Globus pallidus (tissue), 1 donor: ENCODE measurements at places on chromosomes 6 and 20.

DNA sequence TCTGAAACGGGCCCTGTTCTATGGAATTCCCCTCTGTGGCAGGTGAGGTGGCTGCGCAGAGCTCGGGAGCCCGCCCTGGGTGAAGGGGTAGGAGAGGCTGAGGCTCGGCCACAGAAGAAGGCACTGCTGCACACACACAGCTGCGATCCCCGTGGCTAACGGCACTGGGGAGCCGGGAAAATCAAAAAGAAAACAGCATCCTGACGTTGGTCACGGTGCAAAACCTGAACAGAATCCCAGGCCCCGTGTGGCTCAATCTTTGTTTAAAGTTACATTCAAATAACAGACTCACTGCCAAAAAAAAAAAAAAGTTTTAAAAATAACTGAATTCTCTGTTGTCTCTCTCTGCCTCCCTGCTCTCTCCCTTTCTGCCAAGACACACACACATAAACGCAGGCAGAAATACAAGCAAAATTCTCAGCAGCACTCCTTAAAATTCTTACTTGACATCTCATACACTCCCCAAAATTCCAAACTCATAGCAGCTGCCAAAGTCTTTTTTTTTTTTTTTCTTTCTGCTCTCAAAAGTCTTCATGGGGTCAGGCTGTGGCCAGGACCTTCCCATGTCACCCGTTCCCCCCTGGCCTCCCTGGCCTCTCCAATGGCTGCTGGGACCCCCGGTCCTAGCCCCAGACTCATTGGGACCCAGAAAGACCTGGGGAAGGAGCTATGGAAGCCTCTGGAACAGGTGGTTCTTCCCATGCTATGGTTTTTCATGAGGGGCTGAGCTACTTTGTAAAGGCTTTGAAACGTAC is 248.8 kb downstream of the TTLL2 start:
- DNase-seq: no peak

- peak; percentile 1 for DNase-seq
Measured at GRCh38 chr20:8933381-8933807, 135.5 kb upstream of the PLCB4 start.

DNA sequence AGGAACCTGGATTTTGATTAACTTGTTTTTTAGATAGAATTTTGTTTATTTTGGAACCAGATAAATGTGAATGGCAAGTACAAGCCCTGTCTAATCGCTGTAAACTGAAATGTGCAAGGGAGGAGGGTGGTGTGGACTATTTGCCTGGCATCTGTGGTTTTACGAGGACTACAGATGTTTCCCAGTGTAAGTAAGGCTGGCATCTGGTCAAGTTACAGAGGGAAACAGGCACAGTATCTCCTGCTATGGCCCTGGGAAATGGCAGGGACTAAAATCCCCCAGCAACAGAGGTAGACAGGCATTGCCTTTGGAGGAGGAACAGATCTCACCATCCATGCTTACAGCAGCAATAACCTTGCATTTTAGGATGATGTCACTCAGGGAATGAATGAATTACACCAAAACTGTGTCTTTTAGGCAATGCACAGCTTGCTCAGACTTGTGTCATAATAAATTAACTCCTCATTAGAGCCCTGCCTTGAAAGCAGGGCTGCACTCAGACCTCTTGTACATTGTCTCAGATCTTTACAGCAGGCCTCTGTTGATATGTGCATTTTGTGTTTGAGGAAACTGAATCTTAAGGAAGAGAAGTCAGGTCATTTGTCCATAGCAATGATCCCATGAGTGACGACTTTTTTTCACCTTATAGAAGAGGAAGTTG is 96.2 kb downstream of the TCP11 start:
- no peak for DNase-seq

- no peak for DNase-seq
Measured at GRCh38 chr6:31948753-31949413, 3.0 kb downstream of the CFB start.

- DNase-seq: no peak
Measured at GRCh38 chr6:38508286-38508685, 131.4 kb downstream of the BTBD9 start.

DNA sequence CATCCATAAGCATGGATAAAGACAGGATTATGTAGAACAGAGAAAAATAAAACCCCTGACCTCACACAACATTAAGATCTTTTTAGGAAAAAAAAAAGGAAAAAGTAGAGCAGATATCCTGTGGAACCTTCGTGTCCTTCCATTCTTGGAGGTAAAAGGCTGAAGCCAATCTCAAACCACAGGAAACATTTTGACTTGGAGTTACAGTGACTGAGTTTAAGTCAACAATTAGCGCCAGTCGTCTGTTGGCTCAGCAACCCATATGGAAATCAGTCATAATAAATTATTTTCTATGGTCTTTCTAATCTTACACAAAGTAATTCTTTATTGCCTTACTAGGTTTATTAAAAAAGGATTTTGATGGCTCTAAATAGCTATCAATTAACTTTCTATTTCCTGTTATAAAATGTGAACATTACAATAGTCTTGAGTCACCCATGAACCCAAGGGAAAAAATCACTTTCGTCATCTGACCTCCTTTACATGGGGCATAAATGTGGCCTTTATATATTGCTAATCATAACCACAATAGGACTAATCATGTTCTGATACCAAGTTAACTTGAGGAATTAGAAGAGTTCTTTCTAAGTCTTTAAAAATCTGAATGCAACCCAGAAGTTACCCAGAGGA is 592.9 kb downstream of the TFAP2B start:
- no peak for DNase-seq

DNA sequence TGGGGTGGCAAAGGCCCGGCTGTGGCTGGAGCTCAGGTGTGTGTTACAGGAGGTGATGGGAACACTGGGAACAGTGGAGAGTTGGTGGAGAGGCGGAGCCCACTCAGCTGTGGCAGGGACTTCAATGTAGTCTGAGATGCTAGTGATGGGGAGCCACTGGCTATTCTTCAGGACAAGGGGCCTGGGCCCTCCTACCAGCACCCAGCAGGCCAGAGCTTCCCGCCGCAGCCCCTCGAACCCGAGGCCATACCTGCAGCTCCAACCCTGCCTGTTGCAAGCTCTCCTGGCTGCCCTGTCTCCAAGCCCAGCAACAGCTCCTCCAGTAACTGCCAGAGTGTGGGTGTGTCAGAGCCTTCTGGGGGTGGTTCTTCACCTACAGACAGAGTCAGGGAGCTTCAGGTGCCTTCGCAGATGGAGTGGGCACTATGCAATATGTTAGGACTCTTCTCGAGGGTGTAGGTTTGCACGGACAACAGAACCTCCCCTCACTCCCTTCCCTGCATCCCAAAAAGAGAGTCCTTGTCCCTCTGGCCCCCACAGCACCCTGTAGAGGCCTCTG is 146.2 kb upstream of the MLN start:
- no peak for DNase-seq

DNA sequence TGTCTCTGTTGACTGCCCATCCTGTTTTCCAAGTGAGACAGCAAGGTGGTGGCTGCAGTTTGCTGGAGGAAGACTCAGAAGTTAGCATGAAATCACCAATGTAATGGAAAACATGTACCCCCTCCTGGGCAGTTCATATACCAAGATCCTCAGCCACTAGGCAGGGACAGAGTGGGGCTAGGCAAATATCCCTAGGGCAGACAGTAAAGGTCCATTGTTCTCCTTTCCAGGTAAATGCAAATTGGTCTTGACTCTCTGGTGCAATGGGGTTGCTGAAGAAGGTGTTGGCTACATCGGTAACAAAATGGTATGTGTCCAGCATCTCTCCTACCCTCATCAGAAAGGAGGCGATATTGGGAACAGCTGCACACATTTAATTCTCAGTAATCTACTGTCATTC is 233.6 kb upstream of the SOX4 start:
- DNase-seq: no peak

GRCh38 chr20:49965781-49966305 is 16.9 kb upstream of the SNAI1 start:
- no peak for DNase-seq

GRCh38 chr6:115610696-115611095 is 450.0 kb downstream of the FRK start:
- no peak for DNase-seq

DNA sequence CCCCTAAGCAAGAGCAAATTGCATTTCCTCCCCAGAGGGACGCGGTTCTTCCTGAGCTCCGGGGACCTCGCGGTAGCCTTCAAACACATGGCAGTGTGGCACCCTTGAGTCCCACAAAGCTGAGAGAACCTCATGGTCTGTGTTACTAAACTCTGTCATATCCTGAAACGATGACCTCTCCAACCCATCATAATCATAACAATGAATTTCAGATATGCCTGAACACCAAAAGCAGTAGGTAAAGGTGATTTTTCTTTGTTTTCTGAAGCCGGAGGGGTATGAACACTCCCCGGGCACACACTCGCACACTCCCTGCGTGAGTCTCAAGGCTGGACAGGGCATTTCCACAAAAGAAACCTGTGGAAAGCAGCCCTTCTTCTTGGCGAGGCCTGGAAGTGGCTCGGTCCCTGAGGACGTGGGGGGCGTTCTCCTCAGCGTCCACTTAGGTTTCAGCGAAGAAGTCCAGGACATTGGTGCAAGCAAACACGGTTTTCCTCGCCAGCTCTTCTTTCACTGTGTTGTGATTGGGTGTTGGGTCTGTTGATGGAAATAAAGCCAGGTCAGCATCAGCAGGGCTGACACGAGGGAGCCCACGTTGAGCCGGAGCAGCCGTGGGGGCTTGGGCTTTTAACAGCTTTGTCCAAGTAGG is 183.4 kb downstream of the ERMARD start:
- no peak for DNase-seq

- DNase-seq: no peak
Measured at GRCh38 chr6:138925806-138926205, 62.2 kb downstream of the REPS1 start.

- DNase-seq: peak; percentile 4
Measured at GRCh38 chr6:123747515-123747914, 56.1 kb upstream of the NKAIN2 start.

GRCh38 chr6:45663251-45664221 is 285.8 kb upstream of the SUPT3H start:
- DNase-seq: peak; percentile 38

DNA sequence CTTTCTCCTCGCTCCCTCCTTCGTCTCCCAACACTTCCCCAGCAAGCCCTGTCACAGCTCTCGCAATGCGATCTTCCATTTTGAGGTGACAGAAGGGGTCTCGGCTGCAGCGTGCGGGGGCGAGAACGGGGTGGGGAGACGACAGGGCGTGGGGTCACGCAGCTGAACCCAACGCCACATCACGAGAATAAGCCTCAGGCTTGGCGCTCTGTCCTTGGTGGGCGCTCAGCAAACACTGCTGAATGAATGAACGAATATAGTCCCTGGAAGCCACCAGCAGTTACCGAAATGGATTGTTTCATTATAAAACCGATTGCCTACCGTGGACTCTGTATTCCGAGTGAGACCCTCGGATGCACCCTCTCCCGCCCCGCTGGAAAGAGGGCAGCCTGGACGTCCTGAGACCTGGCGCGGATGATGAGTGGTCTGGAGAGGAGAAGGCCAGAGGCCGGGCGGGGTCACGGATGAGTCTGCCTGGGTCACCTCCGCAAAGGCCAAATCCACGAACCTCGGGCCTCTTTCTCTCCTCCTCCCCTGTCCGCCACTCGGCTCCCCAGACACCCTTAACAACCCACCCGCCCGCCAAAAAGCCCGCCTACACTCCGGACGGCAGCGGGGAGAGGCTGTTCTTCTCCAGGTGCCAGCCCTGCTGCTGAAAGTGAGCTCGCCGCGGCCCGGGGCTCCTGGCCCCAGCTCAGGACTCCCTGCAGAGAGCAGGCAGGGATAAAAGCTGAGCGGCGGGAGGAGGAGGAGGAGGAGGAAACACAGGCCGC is 3.7 kb downstream of the NRN1 start:
- no peak for DNase-seq

- DNase-seq: no peak
Measured at GRCh38 chr6:13368079-13368730, 39.9 kb upstream of the TBC1D7 start.

GRCh38 chr6:103505155-103505518 is 1354.6 kb downstream of the HACE1 start:
- no peak for DNase-seq

DNA sequence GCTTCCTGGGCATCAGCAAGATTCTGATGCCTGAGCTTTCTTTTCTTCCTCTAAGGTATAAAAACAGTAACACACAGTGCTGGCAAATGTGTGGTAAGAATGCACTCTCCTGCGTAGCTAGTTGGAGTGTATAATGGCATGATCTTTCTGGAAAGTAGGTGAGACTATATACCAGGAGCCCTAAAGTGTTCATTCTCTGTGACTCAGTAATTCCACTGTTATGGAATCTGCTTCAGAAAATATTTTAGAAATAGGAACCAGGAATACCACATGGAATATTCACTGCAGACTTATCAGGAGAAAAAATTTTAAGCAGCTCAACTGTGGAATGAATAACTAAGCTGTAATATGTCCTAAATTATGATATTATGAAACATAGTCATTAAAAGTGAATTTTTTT is 16.9 kb upstream of the CSE1L start:
- DNase-seq: no peak

DNA sequence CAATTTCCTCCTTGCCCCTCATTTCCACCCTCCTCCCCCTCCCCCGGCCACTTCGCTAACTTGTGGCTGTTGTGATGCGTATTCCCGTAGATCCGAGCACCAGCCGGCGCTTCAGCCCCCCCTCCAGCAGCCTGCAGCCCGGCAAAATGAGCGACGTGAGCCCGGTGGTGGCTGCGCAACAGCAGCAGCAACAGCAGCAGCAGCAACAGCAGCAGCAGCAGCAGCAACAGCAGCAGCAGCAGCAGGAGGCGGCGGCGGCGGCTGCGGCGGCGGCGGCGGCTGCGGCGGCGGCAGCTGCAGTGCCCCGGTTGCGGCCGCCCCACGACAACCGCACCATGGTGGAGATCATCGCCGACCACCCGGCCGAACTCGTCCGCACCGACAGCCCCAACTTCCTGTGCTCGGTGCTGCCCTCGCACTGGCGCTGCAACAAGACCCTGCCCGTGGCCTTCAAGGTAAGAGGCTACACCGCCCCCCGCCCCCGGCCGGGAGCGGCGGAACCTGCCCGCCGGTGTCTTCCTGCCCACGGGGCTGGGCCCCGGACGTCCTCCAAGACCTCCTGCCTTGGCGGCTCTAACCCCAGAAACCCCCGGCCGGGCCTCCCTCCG is 44.9 kb upstream of the SUPT3H start:
- no peak for DNase-seq

DNA sequence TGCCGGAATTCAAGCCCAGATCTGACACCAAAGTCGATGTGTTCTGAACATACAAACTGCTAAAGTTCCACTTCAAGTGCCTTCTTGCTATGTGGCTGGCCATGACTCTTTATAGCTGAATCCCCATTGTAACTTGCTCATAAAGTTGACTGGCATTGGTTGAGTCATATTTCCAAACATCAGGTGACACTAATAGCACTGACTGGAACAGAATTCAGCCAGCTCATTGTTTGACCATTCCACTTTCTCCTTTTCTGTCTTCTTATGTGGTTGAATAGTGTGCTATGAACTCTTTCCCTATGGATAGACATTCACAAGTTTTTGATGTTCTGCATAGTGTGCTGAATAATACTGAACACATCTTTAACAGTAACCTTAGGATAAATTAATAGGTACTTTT is 266.2 kb upstream of the ZFP64 start:
- DNase-seq: no peak
